ENCODE measurements at places on chromosomes 6 and 20. TPM values are rescaled to one million over a fixed set of nuclear protein-coding genes. Genes with fewer than 3 reads are reported as not detected.
A peak's percentile ranks its signal among the peaks of the same experiment; 100 is the strongest.

GRCh38 chr20:32571566-32571965 is 13.6 kb downstream of the NOL4L start:
- no peak for DNase-seq

DNA sequence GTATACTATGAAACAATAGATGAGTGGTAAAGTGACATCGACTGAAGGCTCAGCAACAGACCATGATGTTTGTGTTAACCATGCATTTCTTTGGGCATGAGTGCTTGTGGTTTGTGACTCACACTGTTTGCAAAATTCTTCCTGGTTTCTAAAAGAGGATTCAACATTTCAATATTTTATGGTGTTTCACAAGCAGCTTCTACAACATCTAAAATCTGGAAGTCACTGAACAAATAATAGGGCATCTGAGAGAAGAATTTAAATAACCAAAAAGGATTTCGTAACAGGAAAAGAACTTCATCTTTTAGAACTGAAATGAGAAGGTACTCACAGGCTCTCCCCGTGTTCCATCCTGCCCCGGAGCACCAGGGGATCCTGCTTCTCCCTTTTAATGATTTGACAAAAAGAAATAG is 146.2 kb downstream of the COL21A1 start:
- DNase-seq = peak; percentile 98

- DNase-seq = no peak
Observed at GRCh38 chr6:156410649-156411048, 366.5 kb upstream of the ARID1B start.

GRCh38 chr6:47159763-47160162 is 117.6 kb upstream of the ADGRF1 start:
- no peak for DNase-seq

- no peak for DNase-seq
Observed at GRCh38 chr6:95186710-95187109, 390.6 kb upstream of the MANEA start.

DNA sequence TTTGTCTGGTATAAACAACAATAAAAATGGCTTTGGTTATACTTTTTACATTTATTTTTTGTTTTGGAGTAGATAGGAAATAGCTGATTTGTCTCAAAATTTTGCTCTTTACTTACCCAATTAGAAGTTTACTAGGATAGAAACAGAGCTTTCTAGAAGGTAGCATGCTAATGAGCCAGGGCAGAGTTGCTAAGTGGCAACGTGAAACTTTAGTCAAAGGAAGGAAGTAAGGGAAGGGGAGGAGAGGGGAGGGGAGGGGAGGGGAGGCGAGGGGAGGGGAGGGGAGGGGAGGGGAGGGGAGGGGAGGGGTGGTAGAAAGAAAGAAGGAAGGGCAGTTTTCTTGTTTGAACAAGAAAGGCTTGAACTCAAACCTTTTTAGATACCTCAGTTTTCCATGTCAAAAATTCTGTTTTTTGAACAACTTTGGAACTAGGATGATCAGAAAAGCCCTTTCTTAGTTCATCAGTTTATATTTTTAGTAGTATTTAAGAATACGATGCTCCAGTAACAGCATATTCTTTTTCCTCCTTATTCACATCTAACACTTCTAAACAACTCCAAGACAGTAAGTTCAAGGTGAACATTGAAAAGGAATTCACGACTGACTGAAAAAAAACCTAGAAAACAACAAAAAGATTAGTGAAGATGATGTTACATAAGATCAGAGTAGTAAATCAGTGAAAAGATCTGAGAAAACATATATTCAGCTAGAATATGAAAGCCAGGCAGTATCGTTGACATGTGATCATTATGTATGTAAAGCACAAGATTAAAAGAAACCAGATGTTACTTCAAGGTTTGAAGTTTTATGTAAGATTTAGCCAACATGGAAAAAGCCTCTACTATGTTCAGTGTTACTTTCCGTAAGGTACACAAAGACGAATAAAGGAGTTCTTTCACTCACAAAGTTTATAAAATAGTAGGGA is 263.4 kb downstream of the ARHGAP18 start:
- DNase-seq = no peak

DNA sequence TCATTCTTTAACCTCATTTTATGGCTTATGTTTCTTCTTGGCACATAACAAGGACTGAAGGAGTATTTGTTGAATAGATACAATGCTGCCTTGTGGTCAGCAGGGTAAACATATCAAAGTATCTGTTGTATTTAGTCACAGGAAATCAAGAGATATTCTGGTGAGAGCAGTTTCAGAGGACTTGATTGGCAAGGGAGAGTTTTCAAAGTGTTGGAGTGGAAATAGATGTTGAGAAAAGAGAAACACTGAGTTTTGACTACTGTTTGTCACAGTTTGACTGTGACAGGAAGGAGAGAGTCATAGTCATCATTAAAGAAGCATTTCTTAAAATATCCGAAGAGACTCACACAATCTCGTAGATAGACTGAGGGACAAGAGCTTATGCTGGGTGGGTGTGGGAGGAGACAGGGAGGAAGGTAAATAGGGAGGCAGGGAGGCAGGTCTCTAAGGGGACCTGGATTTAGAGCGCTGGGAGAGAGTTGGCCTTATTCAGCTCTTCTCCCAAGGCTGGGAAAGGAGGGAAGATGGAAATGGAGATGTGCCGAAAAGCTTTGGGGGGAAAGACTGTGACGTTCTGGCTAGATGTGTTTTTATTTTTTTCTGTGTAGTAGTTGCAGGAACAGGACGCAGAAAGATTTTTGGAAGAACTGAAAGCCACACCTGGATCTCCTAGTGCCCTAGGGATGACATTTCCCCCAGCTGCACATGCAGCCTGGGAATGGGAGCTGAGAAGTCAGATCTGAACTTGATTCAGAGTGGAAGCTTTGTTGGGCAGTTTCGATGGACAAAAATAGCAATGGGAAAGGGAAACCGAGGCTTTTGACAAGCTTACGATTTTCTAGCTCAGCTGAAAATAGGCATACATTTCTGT is 65.0 kb upstream of the IFNGR1 start:
- peak; percentile 43 for DNase-seq

DNA sequence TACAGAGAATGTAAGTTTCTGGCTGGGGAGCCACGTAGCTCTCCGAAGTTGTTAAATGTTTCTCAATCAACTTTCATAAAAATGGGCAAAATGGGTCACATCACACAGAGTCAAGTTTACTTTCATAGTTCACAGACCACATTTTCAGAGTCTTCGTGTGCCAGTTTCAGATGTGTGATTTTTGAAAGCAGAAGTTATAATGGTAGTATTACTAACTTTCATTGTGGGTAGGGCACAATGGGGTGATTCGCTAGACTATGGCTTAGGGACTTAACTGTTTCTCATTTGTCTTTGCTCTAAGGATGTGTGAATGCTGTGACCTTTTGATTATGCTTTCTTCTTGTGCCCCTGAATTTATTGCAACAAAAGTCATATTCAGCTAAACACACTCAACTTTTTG is 109.0 kb upstream of the SUPT3H start:
- no peak for DNase-seq

The CLVS2 gene
- not detected for total RNA-seq

The PXMP4 gene
- total RNA-seq = 2.5 TPM

The PAK5 gene
- total RNA-seq = 0.21 TPM

The POU5F1 gene
- total RNA-seq = not detected

Data from H4 (cell line).